ENCODE measurements at places on chromosomes 6 and 20. TPM values are rescaled to one million over a fixed set of nuclear protein-coding genes. Genes with fewer than 3 reads are reported as not detected.

CLDN20 gene
- not detected for total RNA-seq

TRIM31 gene
- total RNA-seq: not detected

C20orf141 gene
- not detected for total RNA-seq

BPI gene
- total RNA-seq: not detected

LBP gene
- not detected for total RNA-seq

BPIFA1 gene
- not detected for total RNA-seq

B3GAT2 gene
- total RNA-seq: not detected

BRPF3 gene
- total RNA-seq: 35.7 TPM

CLVS2 gene
- total RNA-seq: not detected

CDSN gene
- not detected for total RNA-seq

TFAP2B gene
- total RNA-seq: not detected

ARHGAP40 gene
- total RNA-seq: 0.12 TPM

ATAT1 gene
- 20.2 TPM for total RNA-seq

SLC52A3 gene
- not detected for total RNA-seq

TSPO2 gene
- not detected for total RNA-seq

DDO gene
- not detected for total RNA-seq

SCRT2 gene
- total RNA-seq: not detected

RARS2 gene
- 33.7 TPM for total RNA-seq
